ENCODE measurements at places on chromosomes 13 and 19.

GRCh38 chr19:19626516-19627472 lies 1.2 kb downstream of the LPAR2 start:
- H3K4me1 ChIP-seq: peaks cover 22% of the 10 kb centered on the region
- peak overlapping the region; percentile 83 for H3K27ac ChIP-seq
- H3K36me3 ChIP-seq: peaks cover 16% of the 10 kb centered on the region
- H3K4me3 ChIP-seq: peak overlapping the region; percentile 68
- no peaks in the 10 kb centered on the region for H3K27me3 ChIP-seq
- no peak for DNase-seq

GRCh38 chr19:16001481-16002312 lies 52.9 kb downstream of the OR10H4 start:
- DNase-seq: peak; percentile 18
- H3K27ac ChIP-seq: no peak overlapping the region
- H3K27me3 ChIP-seq: no peaks in the 10 kb centered on the region
- H3K36me3 ChIP-seq: no peaks in the 10 kb centered on the region

- no peaks in the 10 kb centered on the region for H3K27me3 ChIP-seq
- peak; percentile 42 for DNase-seq
- peak within 1 kb of the TSS; percentile 76 for H3K4me3 ChIP-seq
- peaks cover 29% of the 10 kb centered on the region for H3K4me1 ChIP-seq
- peak within 1 kb of the TSS; percentile 90 for H3K27ac ChIP-seq
Observed at GRCh38 chr19:6481541-6482342, at the start of gene DENND1C. DENND1C (minus strand) TSS chr19:6481787; CDS start chr19:6481695, 92 bp downstream.

DNA sequence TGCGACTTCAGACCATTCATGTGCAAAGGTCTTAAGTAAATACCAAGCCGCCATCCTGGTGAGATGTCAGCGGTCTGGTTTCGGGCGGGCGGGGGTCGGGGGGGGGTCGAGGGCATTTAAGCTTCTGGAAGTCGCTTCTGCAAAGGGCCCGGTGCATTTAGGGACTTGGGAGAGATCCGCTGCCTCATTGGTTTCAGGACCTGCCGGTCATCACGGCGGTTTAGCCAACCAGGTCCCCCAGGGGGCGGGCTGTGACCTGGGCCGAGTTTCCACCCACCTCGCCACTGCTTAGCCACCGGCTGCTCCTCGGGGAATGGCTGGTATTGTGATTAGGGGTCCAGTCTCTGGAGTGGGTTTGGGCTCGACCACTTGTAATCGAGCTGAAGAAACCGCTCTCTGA lies 7.8 kb downstream of the ANKLE1 start:
- no peaks in the 10 kb centered on the region for H3K27me3 ChIP-seq
- no peak for DNase-seq
- no peaks in the 10 kb centered on the region for H3K36me3 ChIP-seq
- peaks cover 6% of the 10 kb centered on the region for H3K4me1 ChIP-seq
- H3K27ac ChIP-seq: no peak overlapping the region
- H3K4me3 ChIP-seq: no peak overlapping the region

DNA sequence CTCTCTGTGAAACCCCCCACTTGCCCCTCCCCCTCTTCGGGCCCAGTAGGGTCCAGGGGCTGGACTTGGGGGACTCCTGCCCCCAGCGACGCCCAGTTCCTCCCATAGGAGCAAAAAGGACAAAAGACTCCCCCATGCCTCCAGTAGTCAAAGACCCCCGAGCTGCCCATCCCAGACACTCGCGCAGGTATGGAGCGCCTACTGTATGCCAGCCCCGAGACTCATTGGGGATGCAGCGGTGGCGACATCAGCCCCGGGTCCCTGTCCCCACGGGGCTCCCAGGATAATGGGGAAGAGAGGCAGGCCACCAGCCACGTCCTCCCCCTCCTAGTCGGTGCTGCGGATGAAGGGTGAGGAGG lies 18.3 kb upstream of the ZNRF4 start:
- no peak overlapping the region for H3K27ac ChIP-seq
- H3K36me3 ChIP-seq: no peaks in the 10 kb centered on the region
- no peaks in the 10 kb centered on the region for H3K4me1 ChIP-seq

DNA sequence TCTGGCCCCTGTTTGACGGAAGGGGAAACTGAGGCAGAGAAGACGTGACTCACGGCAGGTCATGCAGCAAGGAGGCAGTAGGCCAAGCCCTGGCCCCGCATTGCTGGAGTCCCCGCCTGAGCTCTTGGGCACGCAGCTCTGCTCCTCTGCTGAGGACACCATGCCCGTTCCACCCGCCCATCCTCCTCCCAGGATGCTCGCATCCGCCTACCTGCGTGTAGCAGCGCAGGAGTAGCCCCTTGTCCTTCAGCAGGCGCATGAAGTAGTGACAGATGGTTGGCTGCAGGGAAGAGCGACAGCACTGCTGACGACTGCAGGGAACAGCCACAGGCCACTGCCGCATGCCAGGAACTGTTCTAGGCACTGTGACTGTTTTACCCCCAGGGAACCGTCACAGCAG lies 10.5 kb downstream of the SIRT2 start:
- H3K4me1 ChIP-seq: peaks cover 5% of the 10 kb centered on the region
- no peak overlapping the region for H3K27ac ChIP-seq
- H3K36me3 ChIP-seq: peaks cover 24% of the 10 kb centered on the region
- DNase-seq: no peak

- H3K4me1 ChIP-seq: peaks cover 5% of the 10 kb centered on the region
- H3K4me3 ChIP-seq: no peak overlapping the region
- H3K36me3 ChIP-seq: peaks cover 79% of the 10 kb centered on the region
- H3K27ac ChIP-seq: no peak overlapping the region
- DNase-seq: peak; percentile 48
Observed at GRCh38 chr19:42290523-42291434, 11.2 kb upstream of the PRR19 start.

DNA sequence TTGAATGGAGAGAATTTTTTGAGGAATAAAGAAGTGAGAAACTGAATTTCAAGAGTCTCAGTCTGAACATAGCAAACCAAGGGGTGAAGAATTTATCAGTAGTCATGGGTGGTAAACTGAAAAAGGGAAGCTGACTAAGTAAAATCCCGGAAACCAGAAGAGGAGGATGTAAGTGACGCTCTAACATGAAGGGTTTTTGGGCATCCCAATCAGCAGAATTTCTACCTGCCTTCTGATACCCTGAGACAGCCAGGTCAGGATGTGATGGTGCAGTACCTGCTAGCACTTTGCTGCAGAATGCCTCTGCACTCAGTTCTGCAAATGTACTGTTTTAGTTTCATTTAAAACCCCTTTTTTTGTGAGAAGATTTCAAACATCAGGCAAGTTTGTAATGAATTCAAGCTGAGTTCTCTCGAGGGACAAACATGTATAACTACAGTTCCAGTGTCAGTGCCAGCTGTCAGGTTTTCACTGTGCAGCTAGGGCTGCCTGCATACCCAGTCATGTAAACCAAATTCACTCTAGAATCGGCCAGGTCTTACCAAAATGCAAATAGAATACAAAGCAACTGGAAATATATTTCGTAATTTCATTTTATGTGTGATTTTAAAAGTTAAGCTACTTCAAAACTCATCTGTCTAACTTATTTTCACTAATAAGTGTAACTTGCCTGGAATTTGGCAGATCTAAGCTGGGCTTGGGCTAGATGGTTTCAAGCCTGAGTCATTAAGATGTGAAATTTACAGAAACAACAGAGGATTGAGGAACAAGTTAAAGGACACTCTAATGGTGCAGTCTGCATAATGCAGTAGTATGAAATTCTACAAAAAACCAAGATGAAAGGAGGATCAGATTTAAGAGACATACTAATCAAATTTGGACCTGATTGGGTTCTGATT lies 13.8 kb downstream of the METTL21C start:
- no peak overlapping the region for H3K4me3 ChIP-seq
- peaks cover under 1% of the 10 kb centered on the region for H3K4me1 ChIP-seq
- DNase-seq: no peak
- H3K36me3 ChIP-seq: peaks cover 26% of the 10 kb centered on the region
- H3K27ac ChIP-seq: no peak overlapping the region
- no peaks in the 10 kb centered on the region for H3K27me3 ChIP-seq

DNA sequence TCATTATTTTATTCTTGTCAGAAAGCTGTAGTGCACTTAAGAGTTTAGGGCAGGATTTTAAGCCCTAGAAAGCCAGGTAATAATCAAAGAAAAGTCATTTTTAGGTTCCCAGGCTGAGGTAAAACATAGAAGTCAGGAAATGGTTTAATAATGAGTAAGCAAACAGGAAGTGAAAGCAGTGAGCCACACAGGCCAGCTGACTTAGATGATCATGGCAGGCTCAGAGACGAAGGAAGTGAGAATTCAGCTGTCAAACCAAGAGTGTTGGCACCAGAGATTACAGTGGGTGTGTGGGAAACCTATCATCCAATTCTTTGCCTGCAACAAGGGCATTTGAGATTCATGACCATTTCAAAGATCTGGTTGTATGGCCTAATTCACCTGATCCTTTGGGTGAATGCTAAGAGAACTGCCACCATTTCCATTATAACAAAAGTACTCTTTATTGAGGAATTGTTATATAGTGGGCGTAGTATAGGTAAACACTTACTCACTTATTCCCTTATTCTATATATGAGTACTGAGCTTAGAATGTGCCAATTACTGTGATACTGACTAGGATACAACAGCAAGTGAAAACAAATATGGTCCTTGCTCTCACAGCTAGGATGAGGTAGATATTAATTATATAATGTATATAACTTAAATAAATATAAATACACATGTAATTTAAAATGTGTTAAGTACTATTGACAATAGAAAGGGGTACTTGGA lies 103.7 kb upstream of the EDNRB start:
- H3K4me1 ChIP-seq: peaks cover 5% of the 10 kb centered on the region
- no peak overlapping the region for H3K27ac ChIP-seq
- H3K4me3 ChIP-seq: no peak overlapping the region
- no peaks in the 10 kb centered on the region for H3K36me3 ChIP-seq

DNA sequence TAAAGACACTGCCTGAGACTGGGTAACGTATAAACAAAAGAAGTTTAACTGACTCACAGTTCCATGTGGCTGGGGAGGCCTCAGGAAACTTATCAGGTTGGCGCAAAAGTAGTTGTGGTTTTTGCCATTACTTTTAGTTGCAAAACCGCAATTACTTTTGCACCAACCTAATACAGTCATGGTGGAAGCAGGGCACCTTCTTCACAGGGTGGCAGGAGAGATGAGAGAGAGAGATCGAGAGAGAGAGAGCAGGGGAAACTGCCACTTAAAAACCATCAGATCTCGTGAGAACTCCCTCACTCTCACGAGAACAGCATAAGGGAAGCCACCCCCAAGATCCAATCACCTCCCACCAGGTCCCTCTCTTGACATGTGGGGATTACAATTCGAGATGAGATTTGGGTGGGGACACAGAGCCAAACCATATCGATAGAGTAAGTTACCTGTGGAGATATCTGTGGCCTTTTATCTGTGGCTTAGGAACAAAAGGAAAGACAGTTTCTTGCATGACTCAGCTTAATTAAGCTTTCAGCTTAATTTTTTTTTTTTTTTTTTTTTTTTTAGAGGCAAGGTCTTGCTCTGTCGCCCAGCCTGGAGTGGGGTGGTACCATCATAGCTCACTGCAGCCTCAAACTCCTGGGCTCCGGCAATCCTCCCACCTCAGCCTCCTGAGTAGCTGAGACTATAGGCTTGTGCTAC lies 7.6 kb upstream of the CABP5 start:
- H3K27me3 ChIP-seq: no peaks in the 10 kb centered on the region
- H3K36me3 ChIP-seq: no peaks in the 10 kb centered on the region
- no peaks in the 10 kb centered on the region for H3K4me1 ChIP-seq

DNA sequence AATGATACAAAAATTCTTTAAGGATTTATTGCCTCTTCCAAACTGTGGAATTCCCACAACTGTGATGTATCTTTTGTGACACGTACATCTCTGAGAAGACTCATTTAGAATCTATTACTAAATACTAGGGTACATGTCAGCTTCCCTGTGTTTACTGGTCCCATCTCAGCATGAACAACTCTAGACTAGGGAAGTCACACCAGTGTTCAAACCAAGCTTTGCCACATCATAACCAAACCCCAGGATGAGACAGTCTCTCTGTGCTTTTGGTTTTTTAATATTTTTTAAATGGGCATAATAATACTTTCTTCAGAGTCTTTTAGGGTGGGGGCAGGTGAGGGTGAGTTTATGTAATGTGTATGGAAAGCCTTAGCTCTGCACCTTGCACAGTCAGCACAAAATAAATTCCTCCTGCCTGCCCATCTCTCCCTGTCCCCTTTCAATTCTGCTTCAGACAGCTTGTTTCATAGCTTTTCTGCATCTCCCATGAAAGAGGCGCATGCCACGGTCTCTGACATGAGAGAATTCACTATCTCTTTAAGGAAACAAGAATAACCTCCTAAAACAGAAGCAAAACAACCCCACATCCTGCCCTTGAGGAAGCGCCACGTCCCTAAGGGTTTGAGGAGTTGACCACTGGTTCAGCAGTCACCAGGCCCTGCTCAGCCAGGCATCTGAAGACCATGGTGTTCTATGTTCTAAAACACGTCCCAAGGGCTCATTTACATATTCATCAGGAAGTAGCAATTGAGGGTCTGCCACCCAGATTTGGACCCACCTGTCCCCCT lies 174.5 kb downstream of the USP12 start:
- no peaks in the 10 kb centered on the region for H3K4me1 ChIP-seq
- H3K27ac ChIP-seq: no peak overlapping the region
- no peaks in the 10 kb centered on the region for H3K27me3 ChIP-seq
- no peaks in the 10 kb centered on the region for H3K36me3 ChIP-seq
- H3K4me3 ChIP-seq: no peak overlapping the region

GRCh38 chr13:110387451-110388107 lies 80.5 kb downstream of the COL4A2 start:
- no peaks in the 10 kb centered on the region for H3K36me3 ChIP-seq
- H3K27me3 ChIP-seq: peaks cover 4% of the 10 kb centered on the region
- no peak overlapping the region for H3K27ac ChIP-seq
- H3K4me3 ChIP-seq: no peak overlapping the region
- H3K4me1 ChIP-seq: no peaks in the 10 kb centered on the region
- DNase-seq: no peak

DNA sequence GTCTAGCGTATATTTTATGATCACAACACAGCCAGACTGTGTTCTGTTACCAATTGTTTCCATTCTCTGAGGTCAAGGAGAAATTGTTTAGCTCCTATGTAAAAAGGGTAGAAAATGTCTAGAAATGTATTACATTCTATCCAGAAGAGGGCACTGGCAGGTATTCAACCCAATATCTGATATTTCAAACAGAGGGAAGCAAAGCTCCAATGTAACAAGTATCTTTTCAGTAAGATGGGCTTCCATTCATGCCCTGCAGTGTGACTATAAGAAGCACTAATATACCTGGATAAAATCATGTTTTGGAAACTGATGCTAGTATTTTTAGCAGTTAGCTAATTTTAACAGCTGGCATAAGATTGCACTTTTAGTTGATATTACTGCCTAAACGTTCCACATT lies 312.7 kb downstream of the FGF14 start:
- no peaks in the 10 kb centered on the region for H3K36me3 ChIP-seq
- no peaks in the 10 kb centered on the region for H3K27me3 ChIP-seq
- DNase-seq: no peak
- no peak overlapping the region for H3K27ac ChIP-seq

GRCh38 chr13:48817166-48817802 lies 158.4 kb upstream of the FNDC3A start:
- no peaks in the 10 kb centered on the region for H3K4me1 ChIP-seq
- no peaks in the 10 kb centered on the region for H3K27me3 ChIP-seq
- peak overlapping the region; percentile 28 for H3K4me3 ChIP-seq
- no peaks in the 10 kb centered on the region for H3K36me3 ChIP-seq

DNA sequence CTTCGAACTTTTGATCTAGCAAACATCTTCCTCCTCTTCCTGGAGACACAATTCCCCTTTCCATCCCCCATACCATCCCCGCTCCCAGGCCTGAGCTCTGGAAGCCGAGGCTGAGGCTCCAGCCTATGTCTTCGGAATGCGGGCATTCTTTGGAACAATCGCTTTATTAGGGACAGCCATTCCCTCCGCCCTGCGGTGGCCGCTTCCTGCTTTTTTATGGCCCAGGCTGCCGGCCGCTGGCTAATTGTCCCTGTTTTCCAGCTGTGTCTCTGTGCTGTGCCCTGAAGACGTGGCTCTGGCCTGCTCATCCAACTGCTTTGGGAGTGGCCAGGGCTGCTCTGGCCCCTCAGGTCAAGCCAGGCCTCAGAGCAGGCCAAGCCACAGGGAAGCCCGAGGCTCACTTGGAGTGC lies 2.1 kb upstream of the CDX2 start:
- H3K36me3 ChIP-seq: no peaks in the 10 kb centered on the region
- H3K27ac ChIP-seq: no peak overlapping the region
- DNase-seq: no peak
